Activated gamma-delta T cell treated with Interleukin-2 at 50 U/mL for 16 hours (primary cell): ENCODE measurements at places on chromosomes 11 and 22.

DNA sequence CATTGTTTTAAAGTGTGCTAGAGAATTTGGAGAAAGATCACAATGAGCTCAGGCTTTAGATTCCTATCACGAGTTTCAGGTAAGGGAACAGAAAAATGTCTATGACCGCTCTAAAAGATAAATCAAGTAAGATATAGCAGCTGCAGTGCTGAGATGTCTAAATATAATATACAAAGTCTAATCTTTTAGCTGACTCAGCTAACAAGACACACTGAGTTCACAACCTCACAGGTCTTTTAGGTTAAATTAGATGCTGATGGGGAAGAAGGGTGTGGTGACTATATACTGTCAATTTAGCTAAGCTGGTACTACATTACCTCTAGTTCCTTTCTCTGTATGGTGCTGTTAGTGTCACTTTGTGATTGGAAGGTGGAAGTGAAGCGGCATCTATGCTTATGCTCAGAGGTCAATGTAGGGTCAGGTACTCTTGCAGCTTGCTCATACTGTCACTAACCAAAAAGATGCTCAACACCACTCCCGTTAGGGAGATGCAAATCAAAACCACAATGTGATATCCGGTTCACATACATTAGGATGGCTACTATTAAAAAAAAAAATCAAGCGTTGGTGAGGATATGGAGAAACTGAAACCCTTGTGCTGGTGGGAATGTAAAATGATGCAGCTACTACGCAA is 283.5 kb downstream of the SWAP70 start:
- DNase-seq = no peak

DNA sequence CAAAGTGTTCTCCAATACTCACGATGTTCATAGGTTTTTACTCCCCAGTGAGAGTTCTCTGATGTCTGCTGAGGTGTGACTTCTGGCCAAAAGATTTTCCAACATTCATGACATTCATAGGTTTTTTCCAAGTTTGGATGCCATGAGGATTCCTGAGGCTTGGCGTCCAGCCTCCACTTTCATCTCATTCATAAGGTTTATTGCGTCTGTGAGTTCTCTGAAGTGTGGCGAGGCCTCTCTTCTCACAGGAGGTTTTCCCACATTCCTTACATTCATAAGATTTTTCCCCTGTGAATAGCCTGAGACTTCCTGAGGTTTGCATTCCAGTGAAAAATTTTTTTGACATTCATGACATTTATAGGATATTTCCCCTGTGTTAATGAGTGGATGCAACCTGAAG is 1014.1 kb downstream of the LRRC4C start:
- DNase-seq = no peak

DNA sequence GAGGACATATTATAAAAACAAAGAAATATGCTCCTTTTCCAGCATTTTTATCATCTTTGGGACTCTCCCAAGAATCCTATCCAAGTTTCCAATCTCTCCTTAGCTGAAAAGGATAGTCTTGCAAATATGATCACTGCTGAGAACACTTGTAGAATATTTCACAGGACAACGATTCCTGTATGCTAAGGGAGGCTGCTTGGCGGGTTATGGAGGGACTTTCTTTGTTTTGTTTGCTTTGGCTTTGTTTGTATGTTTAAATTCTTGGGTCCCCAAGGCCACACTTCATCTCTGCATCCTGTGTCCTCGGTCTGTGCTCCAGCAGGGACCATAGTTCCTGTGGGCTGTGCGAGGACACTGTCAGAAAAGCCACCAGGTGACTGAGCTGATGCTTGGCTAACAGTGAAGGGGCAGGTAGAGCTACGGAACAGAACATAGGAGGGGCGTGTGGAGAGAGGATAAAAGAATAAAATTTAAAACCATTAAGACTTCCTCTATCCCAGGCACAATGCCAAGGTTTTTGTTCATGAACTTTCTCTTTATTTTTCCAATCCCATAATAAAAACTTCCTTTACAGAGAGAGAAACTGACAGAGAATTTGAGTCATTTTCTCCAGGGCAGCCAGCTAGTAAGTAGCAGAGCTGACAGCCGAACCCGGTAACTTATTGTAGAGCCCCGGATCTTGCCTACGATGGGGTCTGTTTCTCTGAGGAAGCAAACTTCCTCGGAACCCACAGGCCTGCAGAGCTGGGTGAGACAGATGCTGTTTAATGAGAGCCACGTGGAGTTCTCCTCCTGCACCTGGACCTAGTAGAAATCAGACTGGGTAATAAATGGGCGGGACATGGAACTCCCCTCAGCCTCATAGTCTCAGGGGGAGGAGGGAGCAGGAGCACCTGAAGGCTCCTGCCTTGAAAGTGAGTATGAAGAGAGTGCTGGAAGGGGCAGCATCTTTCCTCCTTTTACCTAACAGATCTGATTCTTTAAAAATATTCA is at the start of gene IZUMO1R:
Gene IZUMO1R (plus strand): TSS at position 615 of the 993 bp plus-strand sequence. CDS start 1,057 bp downstream, outside the sequence.
- no peak for DNase-seq

- DNase-seq = no peak
Measured at GRCh38 chr11:76859708-76860227, 950 bp upstream of the ACER3 start.

DNA sequence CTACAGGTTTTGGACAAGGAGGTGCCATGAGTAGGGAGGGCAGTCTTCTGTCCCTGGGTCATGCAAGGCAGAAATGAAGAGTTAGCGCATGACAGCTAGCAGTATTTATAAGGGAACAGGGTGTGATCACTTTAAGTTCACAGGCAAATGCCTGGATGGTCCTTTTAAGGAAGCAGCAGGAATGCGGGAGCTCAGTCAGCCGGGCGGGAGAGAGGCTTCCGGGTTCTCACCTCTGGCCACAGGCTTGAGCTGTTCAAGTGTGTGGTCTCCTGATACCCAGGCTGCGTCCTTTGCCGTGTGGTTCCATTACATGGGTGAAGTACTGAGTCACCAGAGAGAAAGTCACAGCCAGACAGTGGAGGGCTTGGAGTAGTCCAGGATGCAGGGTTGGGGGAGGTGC is 105.4 kb downstream of the BCR start:
- DNase-seq = no peak

DNA sequence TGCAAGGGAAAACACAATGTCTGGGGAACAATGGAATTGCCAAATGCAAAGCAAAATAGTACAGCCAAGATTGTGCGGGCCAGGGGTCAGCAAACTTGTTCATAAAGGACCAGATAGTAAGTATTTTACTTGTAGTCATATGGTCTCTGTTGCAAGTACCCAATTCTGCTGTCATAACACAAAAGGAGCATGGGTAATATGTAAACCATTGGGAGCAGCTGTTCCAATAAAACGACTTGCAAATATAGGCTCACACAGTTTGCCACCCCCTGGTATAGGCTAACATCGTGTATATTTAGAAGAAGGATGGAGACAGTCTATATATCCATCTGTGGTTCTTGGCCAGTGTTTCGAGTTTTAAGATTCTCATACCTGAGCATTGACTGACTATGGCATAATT is 15.6 kb downstream of the SDHAF2 start:
- DNase-seq = no peak

- no peak for DNase-seq
Measured at GRCh38 chr22:35766654-35767580, 49.2 kb downstream of the APOL5 start.

GRCh38 chr11:67632982-67633755 is 3.4 kb upstream of the NUDT8 start:
- no peak for DNase-seq

GRCh38 chr11:119593346-119593745 is 135.7 kb downstream of the NECTIN1 start:
- DNase-seq = no peak

GRCh38 chr22:37244114-37244921 is at the start of gene RAC2:
Gene RAC2, minus strand, starts transcription at chr22:37244269. Its CDS starts 121 bp downstream, at chr22:37244148.
- DNase-seq = peak; percentile 90

DNA sequence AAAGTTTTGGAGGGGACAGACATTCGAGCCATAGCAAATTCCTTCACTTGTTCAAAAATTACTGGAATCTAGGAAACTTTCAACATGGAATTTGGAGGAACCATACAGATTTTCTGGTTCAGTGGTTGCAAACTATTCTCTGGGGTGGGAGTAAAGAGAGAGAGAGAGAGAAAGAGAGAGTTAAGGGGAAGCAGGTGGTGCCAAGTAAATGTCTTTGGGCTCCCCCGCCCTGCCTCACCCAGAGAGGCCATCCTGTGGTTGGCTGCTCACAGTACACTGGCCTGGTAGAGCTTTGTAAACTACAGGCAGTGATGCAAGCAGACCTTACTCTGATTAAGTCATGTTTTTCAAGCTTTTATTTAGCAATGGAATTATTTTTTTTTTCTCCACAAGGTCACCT is 82.6 kb downstream of the ADAMTS15 start:
- no peak for DNase-seq

GRCh38 chr11:126477535-126478305 is 122.2 kb downstream of the ST3GAL4 start:
- no peak for DNase-seq

- DNase-seq = no peak
Measured at GRCh38 chr11:26143566-26144290, 188.2 kb upstream of the ANO3 start.
